ENCODE measurements at places on chromosomes 1 and 21.
A peak's percentile ranks its signal among the peaks of the same experiment; 100 is the strongest.

DNA sequence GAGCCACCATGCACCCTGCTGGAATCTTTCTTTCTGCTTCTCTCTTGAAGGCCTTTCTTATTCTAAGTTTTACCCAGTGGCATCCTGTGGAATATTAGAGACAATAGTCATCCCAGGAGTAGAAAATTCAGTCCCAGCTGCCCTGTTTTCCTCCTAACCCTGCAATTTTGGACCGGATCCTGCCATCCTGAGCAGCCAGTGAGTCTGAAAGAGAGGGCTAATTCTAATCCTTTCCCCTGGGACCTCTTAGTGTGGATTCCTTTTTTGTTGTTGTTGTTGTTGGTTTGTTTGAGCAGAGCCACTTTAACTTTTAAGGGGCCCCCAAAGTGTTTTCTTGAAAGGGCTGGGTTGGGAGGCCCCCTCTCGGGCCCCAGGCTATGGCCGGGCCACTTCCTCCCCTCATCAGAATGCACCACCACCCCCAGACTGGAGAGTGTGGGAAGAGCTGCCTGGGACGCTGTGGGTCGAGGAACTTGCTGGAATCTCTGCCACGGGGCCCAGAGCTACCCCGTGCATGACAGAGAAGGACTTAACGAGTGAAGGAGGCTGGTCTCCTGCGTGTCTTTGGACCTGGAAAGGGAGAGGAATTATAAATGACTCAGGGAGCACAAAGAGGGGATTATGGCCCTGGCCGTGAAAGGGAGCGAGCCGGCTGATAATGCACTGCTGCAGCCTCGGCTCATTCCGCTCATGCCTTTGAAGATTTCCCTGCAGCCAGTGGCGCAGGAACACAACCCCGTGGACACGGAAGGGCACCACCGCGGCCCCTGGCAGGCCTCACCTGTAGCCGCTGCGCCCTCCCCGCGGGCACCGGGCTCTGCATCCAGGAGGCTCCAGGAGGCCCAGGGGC, 81.0 kb upstream of the AKT3 start:
- DNase-seq: no peak

DNA sequence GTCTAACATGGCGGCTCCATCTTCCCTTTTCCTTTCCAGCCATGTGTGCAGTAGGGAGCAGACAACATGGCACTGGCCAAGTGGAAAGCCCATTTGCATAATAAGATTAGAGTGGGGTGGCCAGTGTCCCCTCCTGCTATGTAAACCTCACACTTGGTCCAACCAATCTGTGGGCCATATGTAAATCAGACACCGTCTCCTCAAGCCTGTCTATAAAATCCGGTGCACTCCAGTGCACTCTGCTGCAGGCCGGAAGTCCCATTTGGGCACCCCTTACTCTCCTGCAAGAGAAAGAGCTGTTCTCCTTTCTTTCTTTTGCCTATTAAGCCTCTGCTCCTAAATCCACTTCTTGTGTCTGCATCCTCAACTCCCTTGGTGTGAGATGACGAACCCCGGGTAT, 44.1 kb downstream of the OLFML3 start:
- no peak for DNase-seq

- DNase-seq: peak; percentile 61
Observed at GRCh38 chr1:159071970-159072582, 4.5 kb downstream of the AIM2 start.

GRCh38 chr1:10152709-10153284, 57.6 kb upstream of the KIF1B start:
- peak; percentile 14 for DNase-seq

DNA sequence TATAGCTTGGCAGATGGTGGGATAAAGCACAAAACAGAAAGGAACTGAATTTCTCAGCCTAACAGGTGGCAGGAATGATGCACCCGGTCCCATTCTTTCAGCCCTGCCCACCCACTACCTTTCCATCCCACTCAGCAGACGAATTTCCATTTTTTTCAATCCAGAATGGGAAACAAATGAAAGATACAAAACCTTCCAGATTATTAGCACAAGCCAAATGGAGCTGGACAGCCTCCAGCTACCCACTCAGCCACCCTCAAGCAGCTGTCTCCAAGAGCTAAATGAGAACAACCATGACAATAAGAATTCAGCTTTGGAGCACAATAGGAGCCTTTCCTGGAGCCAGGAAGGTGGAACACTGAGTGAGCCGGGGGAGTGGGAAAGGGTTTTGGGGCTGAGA, 96.3 kb upstream of the ST6GALNAC5 start:
- no peak for DNase-seq

GRCh38 chr1:55700359-55701130, 485.4 kb upstream of the USP24 start:
- no peak for DNase-seq

DNA sequence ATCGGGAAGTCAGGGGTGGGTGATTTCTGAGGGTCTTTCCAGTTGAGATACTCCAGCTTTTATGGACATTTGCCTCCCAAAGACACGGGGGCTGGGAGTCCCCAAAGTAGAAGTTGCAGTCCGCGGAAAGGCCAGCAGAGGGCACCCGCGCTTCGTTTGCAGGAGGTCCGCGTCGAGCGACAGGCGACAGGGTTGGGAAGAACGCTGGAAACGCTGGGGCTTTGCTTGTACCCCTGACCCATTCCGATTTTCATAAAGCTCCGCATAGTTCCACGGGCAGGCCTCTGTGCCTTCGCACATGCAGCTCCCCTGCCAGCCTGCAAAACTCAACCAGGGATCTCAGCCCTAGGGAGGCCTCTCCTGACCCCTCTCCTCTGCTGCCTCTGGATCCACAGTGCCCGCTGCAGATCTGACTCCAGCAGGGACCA, 44.2 kb upstream of the LAPTM5 start:
- peak; percentile 80 for DNase-seq

GRCh38 chr1:115595279-115596079, 46.3 kb upstream of the VANGL1 start:
- peak; percentile 58 for DNase-seq

- DNase-seq: peak; percentile 58
Observed at GRCh38 chr1:8822373-8823294, 5.2 kb upstream of the RERE start.

DNA sequence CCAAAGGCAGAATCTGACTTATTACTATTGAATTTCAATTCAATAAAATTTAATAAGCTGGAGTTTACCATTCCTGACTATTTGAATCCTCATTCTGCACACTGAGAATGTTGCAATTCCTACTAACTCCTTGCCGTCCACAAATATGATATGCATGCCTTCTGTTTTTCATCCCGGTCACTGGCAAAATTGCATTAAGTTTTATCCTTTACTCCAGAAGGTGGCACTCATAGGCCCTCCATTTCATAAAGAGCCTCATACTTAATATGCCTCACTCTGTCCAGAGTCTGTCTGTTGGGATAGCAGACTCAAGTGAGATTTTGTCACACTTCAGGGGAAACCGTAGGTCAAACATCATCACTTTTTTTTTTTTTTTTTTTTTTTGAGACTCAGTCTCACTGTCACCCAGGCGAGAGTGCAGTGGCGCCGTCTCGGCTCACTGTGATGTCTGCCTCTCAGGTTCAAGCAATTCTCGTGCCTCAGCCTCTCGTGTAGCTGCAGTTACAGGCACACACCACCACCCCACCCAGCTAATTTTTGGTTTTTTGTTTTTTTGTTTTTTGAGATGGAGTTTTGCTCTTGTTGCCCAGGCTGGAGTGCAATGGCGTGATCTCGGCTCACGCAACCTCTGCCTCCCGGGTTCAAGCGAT, 27.3 kb downstream of the F11R start:
- DNase-seq: peak; percentile 38

- DNase-seq: no peak
Observed at GRCh38 chr1:227572752-227573151, 9.4 kb downstream of the ZNF678 start.

- no peak for DNase-seq
Observed at GRCh38 chr21:25925064-25925800, 190.5 kb downstream of the GABPA start.

DNA sequence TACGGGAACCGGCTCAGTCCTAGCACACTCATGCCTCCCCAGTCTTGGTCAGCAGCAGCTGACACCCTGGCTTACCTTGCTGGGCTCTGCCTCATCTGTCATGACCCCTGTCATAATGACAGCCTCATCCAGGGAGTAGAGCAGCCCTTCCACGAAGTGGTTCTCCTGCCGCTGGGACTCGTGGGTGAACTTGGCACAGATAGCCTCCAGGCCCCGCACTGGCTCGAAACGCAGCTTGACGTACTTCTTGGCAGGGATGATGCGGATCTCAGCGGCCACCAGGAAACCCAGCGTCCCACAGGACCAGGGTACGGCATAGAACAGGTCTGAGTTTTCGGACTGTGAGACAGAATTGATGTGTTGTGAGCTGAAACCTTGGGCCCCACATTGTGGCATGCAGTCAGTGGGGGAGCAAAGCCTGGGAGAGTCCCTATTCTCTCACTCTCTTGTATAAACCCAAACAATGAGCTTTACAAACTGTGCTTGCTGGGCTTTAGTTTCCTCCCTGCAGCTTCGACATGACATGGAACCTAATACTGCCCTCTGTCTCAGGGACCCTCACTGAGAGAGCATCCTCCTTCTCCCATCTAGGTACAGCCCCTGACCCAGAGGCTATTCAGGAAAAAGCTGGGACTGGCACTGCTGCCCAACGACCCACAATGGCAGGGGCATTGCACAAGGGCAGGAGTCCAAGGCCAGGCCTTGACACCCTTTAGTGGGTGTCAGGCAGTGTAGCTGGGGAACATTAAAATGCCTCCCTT, 15.5 kb downstream of the DHCR24 start:
- no peak for DNase-seq

GRCh38 chr1:221795380-221795779, 53.5 kb upstream of the DUSP10 start:
- DNase-seq: no peak

DNA sequence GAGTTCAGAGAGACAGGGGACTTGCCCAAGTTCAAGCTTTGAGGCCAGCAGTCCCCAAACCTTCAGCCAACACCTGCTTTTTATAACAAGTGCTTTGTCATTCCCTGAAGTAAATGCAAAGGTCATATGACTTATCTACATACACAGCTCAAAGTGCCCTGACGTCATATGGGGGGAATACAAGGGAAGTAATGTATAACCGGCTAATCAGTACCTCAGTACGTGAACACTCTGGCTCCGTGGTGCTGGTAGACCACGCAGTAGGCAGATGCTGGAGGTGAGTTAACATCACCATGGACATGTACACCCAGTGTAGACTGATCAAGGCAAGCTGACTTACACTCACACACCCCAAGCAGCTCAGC, 60.0 kb downstream of the BACE2 start:
- DNase-seq: no peak

DNA sequence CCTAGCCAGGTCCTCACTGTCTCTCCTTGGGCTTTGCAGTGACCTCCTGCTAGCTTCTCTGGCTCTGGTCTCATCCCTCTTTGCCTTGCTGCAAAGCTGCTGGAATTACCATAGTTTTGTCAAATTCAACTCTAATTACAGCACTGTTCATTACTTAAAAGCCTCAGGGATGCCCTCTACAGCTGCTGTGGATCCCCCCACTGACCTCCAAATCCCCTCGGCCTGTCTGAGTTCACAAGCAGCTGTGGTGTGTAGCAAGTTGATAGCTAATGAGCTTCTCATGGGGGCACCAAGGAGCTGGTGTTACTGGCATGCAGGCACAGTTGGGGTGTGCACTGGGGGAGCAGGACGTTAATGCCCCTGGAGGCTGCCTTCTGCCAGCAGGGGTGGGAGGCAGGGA, 24.8 kb downstream of the NIPAL3 start:
- DNase-seq: no peak

- no peak for DNase-seq
Observed at GRCh38 chr1:192260076-192260475, 56.7 kb upstream of the RGS21 start.

GRCh38 chr21:25858325-25858724, 123.6 kb downstream of the GABPA start:
- no peak for DNase-seq

GRCh38 chr1:186950547-186950946, 121.8 kb downstream of the PLA2G4A start:
- DNase-seq: no peak

GRCh38 chr1:3217181-3217641, 148.2 kb downstream of the PRDM16 start:
- no peak for DNase-seq

DNA sequence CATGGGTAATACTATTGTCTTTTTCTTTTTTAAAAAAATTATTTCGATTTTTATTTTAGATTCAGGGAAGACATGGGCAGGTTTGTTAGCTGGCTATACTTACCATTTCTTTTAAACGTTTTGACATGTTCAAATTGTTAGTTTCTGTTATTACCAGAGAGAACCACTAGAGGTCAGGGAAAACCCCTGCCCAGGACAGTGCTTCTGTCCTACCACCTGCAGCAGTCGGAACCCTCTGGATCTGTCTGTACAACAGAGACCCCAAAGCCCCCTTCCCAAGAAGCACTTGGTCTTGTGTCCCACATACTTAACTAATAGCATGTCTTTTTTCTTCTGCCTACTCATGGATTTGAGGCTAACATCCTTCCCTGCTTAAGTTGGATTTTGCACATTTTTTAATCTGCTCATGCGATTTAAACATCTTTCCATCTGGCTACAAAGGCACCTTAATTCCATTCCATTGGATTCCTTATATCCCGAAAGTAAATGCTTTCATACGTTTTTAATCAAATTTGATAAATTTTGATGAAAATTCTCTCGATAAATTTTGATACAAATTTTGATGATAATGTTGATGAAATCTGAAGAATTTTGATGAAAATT, 10.0 kb upstream of the C1orf115 start:
- peak; percentile 48 for DNase-seq

- no peak for DNase-seq
Observed at GRCh38 chr1:63173161-63173560, 149.2 kb upstream of the FOXD3 start.

DNA sequence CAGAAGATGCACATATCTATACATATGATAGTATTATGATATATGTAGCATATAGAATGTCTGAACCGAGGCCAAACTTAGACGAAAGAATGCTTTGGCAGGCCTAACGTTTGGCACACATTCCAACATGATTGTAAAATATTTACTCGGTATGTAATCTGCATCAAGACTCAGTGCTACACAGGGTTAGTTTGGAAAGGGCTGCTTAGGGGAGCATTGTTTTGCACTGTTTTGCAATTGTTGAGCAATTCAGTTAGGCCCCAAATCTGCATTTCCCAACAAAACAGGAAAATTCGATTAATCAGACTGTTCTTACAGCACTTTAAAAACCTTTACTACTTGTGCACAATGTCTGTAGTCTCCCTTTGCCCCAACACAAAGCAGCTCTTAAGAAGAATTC, 216.0 kb upstream of the NEGR1 start:
- DNase-seq: no peak

GRCh38 chr1:90823686-90824085, 106.6 kb upstream of the BARHL2 start:
- DNase-seq: no peak

DNA sequence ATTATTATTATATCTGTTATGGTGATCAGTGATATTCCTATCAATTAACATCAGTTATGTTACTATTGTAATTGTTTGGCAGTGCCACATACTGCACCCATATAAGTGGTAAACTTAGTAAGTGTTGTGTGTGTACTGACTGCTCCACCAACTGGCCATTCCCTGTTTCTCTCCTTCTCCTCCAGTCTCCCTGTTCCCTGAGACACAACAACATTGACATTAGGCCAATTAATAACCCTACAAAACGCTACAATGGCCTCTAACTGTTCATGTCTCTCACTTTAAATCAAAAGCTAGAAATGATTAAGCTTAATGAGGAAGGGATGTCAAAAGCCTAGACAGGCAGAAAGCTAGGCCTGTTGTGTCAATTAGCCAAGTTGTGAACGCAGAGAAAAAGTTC, 6.6 kb upstream of the THRAP3 start:
- DNase-seq: no peak

Data from RPMI8226 (cell line).